AG04449 (cell line): ENCODE measurements at places on chromosomes 6 and 20.

DNA sequence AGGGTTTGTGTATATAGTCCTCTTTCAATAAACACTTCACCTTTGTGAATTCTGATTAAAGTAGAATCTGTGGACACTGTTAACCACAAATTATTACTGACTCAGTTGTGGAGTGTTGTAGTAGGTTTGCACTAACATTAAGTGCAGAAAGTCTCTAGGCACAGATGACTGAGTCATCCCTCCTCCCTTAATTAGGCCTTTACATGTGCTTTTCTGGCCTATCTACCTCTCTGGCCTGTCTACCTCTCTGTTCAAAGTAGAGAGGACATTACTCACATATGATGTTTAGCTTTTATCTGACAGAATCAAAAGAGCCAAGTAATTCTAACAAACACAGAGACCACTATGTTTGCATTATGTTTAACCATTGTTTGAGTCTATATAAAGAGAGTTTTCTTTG is 783.0 kb downstream of the TENT5A start:
- DNase-seq = no peak

- no peak for DNase-seq
Measured at GRCh38 chr20:5920581-5920980, 29.8 kb downstream of the TRMT6 start.

DNA sequence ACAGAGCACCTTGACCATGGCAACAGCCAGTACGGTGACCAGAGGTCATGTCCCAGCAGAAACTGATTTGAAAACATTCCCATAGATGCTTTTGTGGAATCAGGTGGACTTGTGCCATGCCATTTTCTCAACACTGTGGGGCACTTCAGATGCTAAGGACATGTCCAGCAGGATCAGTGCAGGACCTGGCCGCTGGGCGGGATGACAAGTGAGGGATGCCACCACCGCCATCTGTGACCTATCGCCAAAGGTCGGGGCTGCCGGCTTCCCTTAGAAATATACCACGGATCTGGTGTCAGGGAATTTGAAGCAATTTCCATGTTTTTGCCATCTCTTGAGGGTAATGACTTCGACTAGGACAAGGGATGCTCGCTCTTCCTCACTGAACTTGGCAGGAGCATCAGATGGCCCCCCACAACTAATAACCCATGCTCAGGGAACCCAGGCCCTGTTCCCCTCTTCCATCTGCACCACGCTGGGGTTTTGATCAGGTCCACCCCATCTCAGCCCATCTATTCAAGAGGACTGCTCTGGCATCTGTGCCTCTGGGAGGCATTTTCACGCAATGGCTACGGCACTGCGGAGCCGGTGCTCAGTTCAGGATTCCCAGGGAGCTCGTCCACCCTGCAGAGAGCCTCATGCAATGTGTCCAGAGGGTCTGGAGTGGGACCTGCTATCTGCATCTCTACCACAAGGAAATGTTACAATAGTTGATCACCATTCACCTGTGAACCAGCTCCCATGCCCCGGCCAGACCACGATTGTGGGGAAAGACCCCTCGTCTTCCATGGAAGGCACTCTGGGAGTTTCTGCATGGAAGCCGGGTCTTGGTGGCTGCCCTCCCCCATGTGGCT is 302.6 kb downstream of the TAF4 start:
- no peak for DNase-seq

DNA sequence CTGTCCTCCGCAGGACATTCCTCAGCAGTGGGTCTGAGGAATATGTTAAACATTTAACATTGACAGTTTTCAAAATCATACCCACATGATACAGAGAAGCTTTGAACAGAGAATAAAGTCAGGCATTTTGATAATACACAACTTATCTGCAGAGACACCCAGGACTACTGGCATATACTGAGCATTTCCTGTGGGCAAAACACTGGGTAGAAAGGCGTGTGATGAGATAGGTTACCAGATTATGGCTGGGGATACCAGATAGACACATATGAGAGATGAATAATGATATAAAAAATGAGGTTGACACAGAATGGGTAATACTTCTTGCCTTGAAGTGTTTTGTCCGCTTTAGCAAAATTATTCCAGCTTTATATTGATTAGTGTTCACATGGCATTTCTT is 31.4 kb upstream of the TRIM26 start:
- no peak for DNase-seq

- DNase-seq = no peak
Measured at GRCh38 chr6:67916399-67916798, 718.7 kb upstream of the ADGRB3 start.

DNA sequence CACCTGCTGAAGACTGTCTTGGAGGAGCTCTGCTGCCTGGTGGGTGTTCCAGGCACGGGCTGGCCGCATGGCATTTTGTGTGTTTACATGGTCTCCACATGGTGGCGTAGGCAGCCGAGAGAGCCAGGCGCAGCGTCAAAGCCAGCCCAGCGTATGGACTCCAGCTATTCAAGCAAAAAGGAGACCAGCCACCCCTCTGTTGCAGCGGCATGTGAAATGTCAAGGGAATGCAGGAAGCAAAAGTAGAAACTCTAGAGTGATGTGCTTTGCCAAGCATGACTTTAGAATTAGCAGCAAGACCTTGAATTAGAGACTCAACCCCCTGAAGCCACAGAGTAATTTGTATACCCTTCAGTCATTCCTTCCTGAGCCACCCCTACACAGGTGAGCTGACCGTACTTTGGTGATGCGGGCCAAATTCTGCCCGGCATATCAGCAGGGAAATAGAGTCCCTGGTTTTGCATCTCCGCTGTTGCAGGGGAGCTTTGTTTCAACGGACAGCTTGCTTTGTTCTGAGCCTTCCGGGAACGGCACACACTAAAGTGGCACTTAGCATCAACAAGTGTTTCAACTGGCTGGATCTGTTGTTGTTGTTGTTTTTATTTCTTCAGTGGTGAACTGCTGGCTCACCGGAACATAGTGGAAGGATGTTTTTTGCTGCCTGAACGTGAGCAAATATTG is 48.5 kb downstream of the FNDC1 start:
- no peak for DNase-seq

DNA sequence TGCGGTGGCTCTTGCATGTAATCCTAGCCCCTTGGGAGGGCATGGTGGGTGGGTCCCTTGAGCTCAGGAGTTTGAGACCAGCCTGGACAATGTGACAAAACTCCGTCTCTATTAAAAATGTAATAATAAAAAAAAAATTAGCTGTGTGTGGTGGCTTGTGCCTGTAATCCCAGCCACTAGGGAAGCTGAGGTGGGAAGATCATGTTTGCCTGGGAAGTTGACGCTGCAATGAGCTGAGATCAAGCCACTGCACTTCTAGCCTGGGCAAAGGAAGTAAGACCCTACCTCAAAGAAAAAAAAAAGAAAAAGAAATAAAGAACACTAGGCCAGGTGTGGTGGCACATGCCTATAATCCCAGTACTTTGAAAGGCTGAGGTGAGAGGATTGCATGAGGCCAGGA is 4.5 kb upstream of the SAMHD1 start:
- no peak for DNase-seq

- no peak for DNase-seq
Measured at GRCh38 chr6:130815200-130816071, 11.8 kb upstream of the SMLR1 start.

GRCh38 chr6:73375216-73375615 is 5.5 kb upstream of the OOEP start:
- no peak for DNase-seq

- no peak for DNase-seq
Measured at GRCh38 chr6:21808045-21808470, 214.5 kb downstream of the SOX4 start.
